Activated naive CD4-positive, alpha-beta T cell treated with anti-CD3 and anti-CD28 coated beads for 36 hours (primary cell): ENCODE measurements at places on chromosomes 7 and 10. TPM values are rescaled to one million over a fixed set of nuclear protein-coding genes. Genes with fewer than 3 reads are reported as not detected.

DNA sequence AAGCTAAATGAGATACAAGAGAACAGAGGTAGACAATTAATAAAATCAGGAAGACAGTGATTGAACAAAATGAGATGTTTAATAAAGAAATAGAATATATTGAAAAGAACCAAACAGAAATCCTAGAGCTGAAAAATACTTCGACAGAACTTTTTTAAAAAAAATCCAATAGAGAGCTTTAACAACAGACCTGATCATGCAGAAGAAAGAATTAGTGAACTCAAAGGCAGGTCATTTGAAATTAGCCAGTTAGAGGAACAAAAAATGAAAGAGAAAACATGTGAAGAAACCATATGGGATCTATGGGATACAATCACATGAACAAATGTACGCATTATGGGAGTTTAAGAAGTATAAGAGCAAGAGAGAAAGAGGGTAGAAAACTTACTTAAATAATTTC lies 37.3 kb upstream of the ADRA2A start:
- H3K36me3 ChIP-seq: peaks cover 4% of the 10 kb centered on the region
- no peaks in the 10 kb centered on the region for H3K4me1 ChIP-seq
- no peak overlapping the region for H3K4me3 ChIP-seq
- no peaks in the 10 kb centered on the region for H3K27me3 ChIP-seq

GRCh38 chr7:98294798-98295382 lies 13.4 kb downstream of the BRI3 start:
- H3K4me1 ChIP-seq: no peaks in the 10 kb centered on the region
- H3K27ac ChIP-seq: no peak overlapping the region
- no peaks in the 10 kb centered on the region for H3K27me3 ChIP-seq
- H3K4me3 ChIP-seq: no peak overlapping the region
- no peaks in the 10 kb centered on the region for H3K36me3 ChIP-seq

DNA sequence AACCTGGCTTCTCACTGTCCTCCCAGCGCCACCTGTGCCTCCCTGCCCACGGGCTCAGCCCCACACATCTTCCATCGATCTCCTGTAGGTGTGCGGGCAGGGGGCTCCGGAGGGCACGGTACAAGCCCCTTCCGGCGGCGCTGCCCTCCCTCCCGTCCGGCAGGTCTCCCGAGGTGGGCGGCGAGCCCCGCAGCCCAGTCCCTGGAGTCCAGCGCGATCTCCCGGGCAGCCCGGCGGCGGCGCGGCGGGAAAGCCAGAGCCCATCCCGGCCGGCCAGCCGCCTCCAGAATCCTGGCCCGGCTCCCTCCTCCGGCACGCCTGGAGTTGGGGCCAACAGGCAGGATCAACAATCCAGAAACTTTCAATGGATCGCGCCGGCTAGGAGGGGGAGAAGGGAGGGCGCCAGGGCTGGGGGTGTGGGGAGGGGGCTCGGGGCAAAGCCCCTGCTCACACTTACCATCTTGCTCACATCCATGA lies 100.1 kb downstream of the HIP1 start:
- peaks cover 9% of the 10 kb centered on the region for H3K4me1 ChIP-seq
- DNase-seq: no peak
- peak overlapping the region; percentile 56 for H3K4me3 ChIP-seq
- H3K27me3 ChIP-seq: no peaks in the 10 kb centered on the region
- H3K27ac ChIP-seq: no peak overlapping the region

GRCh38 chr7:45149606-45150005 lies 8.0 kb upstream of the RAMP3 start:
- no peak overlapping the region for H3K27ac ChIP-seq
- no peaks in the 10 kb centered on the region for H3K4me1 ChIP-seq
- DNase-seq: no peak
- H3K4me3 ChIP-seq: no peak overlapping the region
- peaks cover 3% of the 10 kb centered on the region for H3K27me3 ChIP-seq

DNA sequence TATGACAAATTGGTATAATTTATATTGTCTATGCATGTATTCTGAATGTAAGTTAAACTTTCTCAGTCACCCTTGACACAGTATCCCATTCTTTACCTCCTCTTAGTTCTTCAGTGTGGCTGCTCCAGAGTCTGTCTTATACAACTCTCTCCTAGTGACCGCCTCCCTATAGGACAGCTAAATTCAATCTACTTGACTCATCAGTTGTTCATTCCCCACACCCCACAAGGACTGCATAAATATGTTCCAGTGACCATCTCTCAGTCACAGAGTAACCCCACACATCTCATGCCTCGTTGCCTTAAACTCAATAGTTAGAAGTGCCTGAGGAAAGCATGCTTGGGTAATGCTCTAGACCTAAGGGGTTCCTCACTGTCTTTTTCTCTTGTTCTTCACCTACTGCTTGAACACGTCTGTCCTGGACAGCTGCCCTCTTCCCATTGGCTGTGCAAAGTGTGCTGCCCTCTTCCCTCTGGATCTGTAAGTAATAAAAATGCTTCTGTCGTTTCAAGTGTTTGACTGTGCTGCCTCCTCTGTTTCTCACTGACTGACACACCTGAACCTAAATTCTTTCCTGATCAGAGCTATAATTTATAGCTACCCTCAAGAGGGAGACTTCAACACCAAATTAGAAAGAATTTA lies 494.6 kb upstream of the GRM3 start:
- H3K27me3 ChIP-seq: no peaks in the 10 kb centered on the region
- no peaks in the 10 kb centered on the region for H3K36me3 ChIP-seq
- no peak for DNase-seq
- H3K4me1 ChIP-seq: no peaks in the 10 kb centered on the region
- no peak overlapping the region for H3K27ac ChIP-seq

DNA sequence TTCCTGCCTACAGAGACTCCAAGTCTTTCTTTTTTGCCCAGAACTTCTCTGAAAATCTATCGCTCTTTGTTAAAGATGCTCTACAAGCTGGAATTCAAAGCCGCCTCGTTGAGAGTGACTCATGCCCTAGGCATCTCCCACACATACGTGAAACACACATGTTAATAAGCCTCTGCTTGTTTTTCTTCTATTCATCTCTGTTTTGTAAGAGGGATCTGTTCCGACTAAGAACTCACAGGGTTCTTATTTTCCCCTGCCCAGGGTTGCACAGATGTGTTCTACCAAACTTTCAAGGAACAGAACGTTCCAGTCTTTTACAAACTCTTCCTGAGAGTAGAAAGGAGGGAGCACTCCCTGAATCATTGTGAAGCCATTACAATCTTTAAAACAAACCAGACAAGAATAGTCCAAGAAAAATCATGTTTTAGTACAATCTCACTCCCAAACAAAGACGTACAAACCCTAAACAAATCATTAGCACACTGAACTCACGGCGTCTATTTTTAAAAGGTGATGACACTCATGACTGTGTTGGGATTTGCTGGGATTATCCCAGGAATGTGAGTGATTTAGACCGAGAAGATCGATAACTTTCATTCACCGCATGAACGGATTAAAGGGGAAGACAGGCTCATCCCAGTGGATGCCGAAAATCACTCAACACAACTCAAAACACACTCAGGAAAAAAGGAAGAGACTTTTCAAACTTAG lies 55.3 kb upstream of the INPP5A start:
- H3K4me1 ChIP-seq: no peaks in the 10 kb centered on the region
- H3K36me3 ChIP-seq: no peaks in the 10 kb centered on the region
- DNase-seq: no peak
- H3K27ac ChIP-seq: no peak overlapping the region

DNA sequence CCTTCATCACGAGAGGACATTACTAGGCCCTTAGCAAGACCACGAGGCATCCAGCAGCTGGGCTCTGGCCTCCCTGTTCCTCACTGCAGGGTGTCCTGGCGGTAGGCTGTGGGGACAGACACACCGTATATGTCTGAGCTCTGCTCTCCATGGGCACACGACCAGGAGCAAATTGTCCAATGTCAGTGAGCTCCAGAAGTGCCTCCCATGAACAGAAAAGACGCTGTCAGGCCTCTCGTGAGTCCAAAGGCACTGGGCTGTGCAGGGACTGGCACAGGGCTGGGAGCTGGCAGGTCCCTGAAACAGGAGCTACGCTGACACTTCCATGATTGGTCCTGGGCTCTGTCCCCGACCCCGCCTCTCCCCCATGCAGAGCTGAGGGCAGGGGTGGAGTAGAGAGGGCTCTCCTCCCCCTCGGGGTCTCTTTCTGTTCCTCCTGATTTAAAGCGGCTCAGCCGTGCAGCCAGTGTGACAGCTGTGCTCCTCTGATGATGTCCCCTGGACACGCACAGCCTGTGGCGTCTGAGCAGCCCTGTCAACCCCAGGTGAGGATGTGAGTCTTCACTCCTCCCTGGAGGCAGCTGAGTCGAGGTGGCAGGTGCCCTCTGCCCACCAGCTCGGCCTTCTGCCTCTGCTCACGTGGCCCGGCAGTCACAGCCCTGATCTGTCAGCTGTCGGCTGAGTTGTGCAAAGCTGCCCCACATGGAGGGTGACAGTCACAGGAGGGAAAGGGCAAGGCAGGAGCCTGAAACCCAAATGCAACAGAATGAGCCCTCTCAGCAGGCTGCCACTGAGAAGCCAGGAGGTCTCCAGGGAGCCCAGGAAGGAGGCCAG lies 13.0 kb downstream of the ANTXRL start:
- no peak overlapping the region for H3K27ac ChIP-seq
- no peak for DNase-seq
- no peak overlapping the region for H3K4me3 ChIP-seq
- H3K36me3 ChIP-seq: no peaks in the 10 kb centered on the region

Gene SYNPO2L
- total RNA-seq: not detected

Gene TFEC
- not detected for total RNA-seq

Gene SLC39A12
- not detected for total RNA-seq

Gene HYAL4
- not detected for total RNA-seq

Gene TMEM213
- not detected for total RNA-seq

Gene RHOBTB1
- not detected for total RNA-seq

Gene CAV2
- not detected for total RNA-seq
